Kasumi-1 (cell line): ENCODE measurements at places on chromosomes 1 and 21.

GRCh38 chr1:70828177-70828576, 219.4 kb downstream of the PTGER3 start:
- no peak for DNase-seq

DNA sequence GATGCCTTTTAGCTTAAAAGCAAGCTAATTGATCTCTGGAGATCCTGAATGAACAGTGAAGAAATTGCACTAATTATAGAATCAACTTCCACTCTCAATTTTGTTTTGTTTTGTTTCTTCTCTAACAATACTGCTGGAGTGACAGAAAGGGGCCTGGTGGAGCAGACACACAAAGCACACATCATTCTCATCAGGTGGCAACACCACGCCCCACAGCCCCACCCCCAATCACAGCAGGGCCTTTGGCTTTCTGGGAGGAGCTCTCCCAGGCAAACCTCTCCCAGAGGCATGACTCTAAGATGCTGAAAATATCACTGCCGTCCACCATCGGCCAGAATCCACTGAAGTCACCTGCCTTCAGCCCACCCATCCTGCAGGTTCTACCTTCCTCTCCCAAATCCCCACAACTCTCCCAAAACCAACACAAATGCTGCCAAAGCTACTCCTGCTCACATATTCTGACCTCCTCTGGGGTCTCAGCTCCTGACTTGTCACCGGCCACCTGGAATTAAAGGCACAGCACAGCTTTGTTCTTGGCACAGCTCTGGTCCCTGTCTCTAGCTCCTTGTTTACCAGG, 120.7 kb downstream of the GRIK3 start:
- no peak for DNase-seq

DNA sequence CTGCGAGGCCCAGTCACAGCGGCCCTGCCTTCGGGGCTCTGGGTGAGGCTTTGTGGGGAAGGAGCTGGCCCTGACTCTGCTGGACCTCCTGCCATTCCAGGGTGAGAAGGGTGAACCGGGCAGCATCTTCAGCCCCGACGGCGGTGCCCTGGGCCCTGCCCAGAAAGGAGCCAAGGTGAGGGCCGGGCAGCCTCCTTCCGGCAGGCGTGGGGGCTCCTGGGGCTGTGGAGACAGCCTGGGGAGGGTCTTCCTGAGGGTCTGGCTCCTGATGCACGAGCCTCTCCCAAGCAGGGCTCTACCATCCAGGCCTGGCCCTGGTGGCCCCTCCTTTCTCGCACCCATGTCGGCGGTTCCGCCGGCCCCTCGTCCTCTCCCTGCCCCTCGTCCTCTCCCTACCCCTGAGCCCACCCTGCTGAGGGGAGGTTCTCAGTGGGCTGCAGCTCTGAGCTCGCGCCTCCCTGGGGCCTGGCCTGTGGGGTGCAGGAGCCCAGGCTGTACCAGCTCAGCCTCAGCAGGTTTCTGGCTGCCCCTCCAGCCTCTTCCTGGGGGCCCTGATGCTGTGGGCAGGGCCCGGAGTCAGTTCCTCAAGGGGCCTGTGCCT, 48.7 kb downstream of the SLC19A1 start:
- DNase-seq, result no peak

DNA sequence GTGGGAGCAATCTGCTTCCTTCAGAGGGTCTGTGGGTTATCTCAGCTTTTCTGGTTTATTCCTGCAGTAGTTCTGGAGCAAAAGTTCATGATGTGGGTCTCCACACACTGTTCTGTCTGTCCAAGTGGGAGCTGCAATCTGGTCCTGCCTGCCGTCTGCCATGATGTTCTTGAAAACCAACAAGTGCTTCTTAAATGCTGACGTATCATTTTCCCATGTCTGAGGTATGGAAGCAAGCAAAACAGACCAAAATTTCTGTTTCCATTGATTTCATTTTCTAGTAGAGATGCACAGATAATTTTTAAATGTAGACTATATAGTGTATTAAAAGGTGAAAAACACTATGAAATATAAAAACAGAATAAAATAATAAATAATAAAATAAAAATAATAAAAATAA, 65.2 kb downstream of the SERINC2 start:
- DNase-seq, result no peak

- DNase-seq, result no peak
Measured at GRCh38 chr1:100411574-100411973, 59.3 kb downstream of the CDC14A start.

DNA sequence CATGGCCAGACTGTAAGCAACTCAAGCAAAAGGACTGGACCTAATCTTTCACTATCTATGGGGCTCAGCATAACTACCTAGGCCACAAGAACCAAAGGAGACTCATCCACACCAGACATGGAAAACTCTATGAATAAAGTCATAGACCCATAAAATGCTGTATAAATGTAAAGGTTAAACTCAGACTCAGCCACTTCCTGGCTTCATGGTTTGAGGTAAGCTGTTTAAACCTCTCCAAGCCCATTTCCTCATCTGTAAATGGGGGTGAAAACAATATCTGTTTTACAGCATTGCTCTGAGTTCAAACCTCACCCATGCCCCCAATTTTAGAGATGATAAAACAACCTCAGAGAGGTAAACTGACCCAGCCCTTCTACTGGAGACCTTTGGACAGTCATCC, 4.0 kb upstream of the SMIM12 start:
- no peak for DNase-seq

GRCh38 chr1:54403405-54403804, 2.8 kb downstream of the SSBP3 start:
- no peak for DNase-seq

GRCh38 chr1:180151508-180151907, 3.2 kb upstream of the QSOX1 start:
- no peak for DNase-seq

GRCh38 chr1:201189085-201189484, 1.5 kb upstream of the IGFN1 start:
- no peak for DNase-seq

GRCh38 chr1:112698366-112699310, 8.3 kb downstream of the RHOC start:
- no peak for DNase-seq
